Esophagus squamous epithelium (tissue), 5 donors: ENCODE measurements at places on chromosomes 5 and 9. TPM values are rescaled to one million over a fixed set of nuclear protein-coding genes. Genes with fewer than 3 reads are reported as not detected.

DNA sequence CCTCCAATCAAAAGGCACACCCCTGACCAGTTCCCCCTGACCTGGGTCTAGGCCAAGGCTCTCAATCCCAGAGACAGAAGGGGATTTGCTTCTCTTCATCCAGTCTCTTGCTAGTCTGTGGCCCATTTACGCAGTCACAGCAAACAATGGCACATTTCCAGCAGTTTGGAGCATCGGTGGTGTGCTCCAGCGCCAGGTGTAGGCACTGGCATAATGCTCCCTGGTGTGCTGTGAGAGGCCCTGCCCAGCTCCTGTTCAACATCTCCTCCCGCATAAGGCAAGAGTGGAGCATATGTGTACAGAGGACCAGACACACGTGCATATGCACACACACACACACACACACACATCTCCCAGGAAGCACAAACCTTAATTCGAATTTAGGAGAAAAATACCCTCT is 79.5 kb upstream of the ERCC6L2 start:
- no peak for DNase-seq

GRCh38 chr9:20333991-20334390 is 288.3 kb downstream of the MLLT3 start:
- no peak for DNase-seq

IFNA10 gene
- not detected for total RNA-seq

DNA sequence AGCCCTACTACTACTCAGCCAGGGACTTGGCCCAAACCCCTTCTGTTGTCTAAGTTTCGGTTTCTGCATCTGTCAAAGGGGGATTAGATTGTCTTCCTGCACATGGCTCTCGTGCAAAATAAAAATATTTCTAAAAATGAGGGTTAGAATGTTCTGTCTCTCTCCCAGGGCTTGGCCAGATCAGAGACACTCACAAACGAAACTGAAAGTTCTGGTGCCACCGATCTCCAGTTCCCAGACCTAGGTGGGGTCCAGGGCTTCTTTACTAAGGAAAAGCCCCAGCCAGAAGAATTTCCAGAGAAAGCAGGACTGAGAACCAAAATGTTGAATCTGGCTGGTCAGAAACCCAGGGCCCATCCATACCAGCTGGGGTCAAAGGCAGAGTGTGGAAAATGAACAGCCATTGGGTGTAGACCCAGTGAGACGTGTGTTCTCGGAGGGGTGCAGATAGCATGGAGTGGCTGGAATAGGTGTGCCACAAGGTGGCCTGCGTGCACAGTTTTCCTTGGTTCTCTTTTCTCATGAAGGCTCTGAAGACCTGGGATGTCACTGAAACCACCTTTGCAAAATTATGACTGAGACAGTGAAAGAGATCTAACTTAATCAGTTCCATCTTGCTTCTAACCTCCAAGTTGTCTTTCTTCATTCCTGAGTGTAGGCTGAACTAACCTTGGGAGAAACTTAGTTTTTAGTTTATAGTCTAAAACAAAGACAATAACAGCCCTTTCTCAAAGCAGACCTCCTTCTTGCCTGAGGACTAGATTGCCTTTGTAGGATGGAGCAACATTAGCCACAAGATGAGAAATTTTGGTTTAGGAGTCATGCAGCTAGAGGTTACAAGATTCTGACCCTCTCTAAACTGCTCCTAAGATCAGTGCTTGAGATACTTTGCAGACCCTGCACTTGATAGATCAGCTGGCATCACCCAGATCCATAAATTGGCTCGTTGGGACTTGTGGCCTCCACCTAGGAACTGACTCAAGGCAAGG is 2.3 kb upstream of the SLC23A1 start:
- DNase-seq = no peak

DNA sequence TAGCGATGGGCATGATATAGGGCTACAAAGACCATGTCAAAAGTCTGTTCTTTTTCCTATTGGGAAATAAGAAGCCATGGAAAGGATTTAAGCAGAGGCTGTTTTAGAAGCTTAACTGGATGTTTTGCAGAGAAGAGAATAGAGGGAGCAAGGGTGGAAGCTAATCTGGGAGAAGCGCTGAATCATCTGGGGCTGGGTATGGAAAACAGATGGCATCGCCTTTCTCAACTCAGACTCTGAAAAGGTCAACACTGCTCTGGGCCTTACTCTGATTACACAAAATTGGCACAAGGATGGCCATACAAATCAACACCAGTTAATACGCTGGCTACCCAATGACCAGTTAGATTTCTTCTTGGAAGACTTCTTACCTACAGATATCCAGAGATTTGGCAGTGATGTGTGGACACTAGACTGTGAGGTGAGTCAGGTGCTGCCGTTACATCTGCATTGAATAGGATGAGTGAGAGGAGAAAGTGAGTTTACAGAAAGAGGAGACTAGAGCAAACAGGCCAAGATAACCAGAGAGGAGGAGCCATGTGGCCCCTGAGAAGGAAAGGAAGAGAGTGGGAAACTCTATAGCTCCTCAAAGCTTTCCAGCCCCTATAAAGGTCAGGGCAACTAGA is 6.2 kb upstream of the TCERG1 start:
- no peak for DNase-seq

DNA sequence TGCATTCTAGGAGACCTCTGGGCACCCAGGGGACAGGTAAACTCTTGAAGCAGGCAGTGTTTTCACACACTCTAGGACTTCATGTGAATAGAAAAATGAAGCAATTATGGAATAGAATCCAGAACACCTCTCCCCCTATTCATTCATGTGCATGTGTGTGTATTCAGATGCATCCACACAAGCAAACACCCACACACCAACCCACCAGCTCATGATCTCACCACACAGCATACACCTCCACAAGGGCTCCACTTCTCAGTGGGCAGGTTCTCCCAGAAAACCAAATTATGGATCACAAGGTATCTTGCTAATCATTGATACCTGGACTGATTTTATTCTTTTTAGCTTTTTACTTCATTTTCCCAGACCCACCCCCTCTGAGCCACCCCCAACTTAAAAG is 21.2 kb upstream of the HSD17B3 start:
- no peak for DNase-seq

TOMM5 gene
- 111 TPM for total RNA-seq

DNA sequence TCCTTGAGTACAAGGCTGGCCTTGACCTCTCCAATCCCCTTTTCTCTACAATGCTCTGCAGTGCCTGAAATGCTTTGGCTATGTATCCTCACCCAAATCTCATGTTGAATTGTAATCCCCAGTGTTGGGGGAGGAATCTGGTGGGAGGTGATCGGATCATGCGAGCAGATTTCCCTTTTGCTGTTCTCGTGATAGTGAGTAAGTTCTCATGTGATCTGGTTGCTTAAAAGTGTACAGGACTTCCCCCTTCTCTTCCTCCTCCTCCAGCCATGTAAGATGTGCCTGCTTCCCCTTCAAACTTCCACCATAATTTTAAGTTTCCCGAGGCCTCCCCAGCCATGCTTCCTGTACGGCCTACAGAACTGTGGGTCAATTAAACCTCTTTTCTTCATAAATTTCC is 28.5 kb upstream of the AKNA start:
- DNase-seq = no peak

- DNase-seq = no peak
These were observed 15.5 kb downstream of the ATOX1 start for GRCh38 chr5:151742870-151743294.

GRCh38 chr5:133240425-133241091 is 188.7 kb downstream of the HSPA4 start:
- no peak for DNase-seq

- DNase-seq = no peak
These were observed 40.4 kb upstream of the FLT4 start for GRCh38 chr5:180689775-180690174.

SPATA31D1 gene
- total RNA-seq = not detected

GRCh38 chr5:5146530-5147160 is 6.5 kb downstream of the ADAMTS16 start:
- DNase-seq = no peak

PCDHGA12 gene
- 2.6 TPM for total RNA-seq

DNA sequence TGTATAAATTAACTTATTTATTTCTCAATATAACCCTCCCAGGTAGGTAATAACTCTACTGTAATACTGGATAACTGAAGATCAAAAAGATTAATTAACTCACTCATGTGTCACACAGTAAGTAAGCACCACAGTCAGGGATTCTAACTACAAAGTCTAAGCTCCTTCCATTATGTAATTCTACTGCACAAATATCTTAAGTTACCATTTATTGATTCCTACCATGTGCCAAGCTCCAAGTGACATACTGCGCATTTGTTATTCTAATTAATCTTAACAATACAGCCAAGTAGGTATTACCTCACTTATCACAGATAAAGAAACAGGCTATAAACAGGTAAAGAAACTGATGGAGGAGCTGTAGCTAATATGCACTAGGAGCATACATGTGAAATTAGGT is 58.3 kb downstream of the RANBP6 start:
- DNase-seq = no peak

- no peak for DNase-seq
These were observed 150.3 kb downstream of the XRCC4 start for GRCh38 chr5:83227611-83228010.

DNA sequence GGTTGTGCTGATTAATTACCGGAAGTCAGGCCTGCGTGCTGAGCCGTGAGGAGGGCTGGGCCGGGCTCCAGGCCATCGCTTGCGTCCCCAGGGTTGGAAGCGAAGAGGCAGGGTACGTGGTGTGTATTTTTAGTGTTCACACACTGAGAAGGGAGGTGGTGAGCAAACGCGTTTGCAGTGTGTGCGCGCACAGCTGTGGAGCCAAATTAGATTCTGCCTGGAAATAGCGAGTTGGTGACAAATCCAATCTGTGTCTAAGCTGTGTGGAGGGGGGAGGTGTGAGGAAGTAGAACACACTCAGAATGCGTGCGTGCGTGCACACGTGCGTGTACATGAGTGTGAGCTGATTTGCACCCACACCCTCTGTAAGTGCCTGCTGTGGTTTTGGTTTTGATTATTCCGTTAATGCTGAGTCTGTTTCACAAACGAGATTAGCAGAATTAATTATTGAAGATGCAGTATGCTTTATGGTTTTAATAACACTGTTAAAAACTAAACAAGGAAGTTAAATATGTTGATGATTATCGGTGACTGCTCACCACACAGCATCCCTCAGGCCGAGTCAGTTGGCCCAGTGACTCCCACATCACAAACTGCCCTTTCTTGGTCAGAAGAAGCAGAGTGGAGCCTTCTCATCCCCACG is 111.8 kb upstream of the FCN2 start:
- DNase-seq = no peak
